ENCODE measurements at places on chromosomes 7 and 10.
A peak's percentile ranks its signal among the peaks of the same experiment; 100 is the strongest.

DNA sequence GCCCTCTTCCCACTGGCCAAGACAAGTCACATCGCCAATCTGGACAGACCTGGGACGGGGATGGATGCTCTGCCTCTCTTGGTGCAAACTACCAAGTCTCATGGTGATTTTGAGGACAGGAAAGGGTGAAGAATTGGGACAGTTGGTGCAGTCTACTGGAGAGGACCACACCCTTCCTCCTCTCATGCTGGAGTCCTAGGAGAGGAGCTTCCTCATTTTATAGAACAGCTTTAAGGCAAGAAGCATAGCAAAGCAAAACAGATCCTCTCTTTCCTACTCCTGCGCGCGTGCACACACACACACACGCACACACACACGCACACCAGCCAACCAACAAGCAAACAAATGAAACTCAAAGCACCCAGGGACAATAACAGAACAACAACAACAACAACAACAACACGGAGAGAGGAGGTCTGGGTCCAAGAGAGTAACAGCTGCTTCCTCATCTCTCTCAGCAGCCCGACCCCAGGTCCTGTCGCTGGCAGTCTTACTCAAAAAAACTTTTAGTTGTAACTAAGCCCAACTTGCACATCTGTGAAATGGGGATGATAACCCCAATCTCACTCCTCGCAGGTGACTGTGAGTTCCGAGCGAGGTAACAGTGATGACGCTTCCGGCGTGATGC, 83.4 kb downstream of the TMEM178B start:
- DNase-seq: no peak

GRCh38 chr7:26686448-26686981, 177.9 kb downstream of the SKAP2 start:
- DNase-seq: peak; percentile 47

GRCh38 chr7:94561841-94562514, 52.4 kb downstream of the CASD1 start:
- DNase-seq: peak; percentile 83

DNA sequence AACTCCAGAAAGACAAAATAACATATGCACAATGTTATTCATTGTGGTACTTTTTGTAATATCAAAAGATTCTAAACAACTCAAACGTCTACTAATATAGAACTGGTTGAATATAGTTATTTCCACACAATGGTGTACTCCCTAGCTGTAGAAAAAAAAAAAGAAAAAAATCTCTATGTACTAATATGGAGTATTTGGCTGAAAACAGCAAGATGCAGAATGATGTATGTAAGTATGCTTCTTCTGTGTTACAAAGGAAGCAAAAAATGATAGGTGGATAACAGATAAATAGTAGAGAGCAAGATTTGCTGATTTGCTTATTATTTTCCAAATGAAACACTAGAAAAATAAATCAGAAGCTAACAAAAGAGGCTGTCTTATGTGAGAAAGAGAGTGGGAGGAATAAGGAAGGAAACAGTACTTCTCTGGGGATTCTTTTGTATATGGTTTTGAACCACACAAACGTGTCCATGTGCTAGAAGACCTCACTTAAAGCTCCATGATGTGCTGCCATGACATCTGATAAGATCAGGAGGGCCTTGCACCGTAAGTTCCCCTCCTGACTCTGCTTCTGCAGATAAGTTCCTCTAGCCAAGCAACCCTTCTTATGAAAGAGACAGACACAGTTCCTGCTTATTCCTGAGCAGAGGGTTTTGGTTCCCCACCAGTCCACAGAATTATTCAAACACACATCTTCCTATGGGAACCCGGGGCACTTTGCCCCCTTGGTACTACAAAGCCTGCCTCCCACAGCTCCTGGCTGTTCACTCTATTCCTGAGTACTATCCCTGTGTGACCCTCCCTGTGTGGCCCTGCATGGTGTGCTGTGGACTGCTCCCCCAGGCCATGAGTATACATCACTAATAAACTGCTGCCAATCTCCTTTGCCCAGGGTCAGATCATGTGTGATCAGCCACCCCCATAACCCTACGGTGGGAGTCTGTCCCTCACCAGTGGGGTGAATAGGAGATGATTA, 159.1 kb downstream of the CCDC71L start:
- DNase-seq: no peak

GRCh38 chr10:80100861-80101695, 22.6 kb downstream of the TMEM254 start:
- no peak for DNase-seq

DNA sequence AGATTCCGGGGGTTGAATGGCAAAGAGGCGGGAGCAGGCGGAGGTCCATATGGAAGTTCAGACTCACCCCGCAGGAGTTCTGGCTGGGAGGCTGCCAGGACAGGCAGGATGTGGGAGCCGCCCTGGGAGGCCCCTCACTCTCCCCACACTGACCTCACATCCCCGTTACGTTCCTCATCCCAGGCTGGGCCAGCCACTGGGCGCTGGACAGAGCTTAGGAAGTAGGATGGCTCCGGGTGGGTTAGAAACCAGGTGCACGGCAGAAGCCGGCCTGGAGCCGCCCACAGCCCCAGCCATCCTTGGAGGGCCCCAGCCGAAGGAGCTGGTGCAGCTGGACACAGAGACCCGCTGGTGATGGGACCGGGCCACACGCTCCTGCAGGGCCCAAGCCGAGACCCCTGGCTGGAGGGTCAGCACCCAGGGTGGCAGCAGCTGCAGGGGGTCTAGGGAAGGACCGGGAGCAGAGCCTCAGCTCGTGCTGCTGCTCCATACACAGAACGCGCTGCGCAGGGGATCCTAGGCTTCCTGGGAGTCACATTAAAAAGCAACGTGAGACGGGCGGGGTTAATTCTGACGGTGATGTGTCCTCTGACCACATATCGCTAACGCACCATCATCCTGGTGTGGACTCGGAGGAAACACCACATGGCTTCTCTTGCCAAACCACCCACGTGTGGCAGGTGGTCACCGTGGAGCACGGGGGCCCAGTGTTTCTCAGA, 98.6 kb upstream of the DIP2C start:
- no peak for DNase-seq

DNA sequence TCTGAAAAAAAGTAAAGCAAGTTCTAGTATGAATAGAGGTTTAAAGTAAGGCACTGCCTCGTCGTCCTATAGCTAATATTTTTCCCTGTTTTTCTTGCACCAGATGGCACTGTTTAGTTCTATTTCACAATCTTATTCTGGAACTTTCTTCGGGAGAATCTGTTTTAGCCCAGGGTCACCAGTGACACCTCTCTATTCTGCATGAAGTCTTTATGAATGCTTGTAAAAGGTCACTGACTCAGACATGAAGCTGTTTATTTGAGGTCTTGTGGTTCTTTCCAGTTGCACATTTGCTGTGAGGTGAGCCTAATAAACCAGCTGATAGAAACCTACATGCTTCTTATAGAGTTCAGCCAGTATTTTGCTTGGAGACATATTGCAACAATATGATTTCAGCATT, 444.3 kb downstream of the AUTS2 start:
- DNase-seq: peak; percentile 75

- no peak for DNase-seq
Observed at GRCh38 chr7:40419806-40420205, 285.0 kb downstream of the SUGCT start.

- DNase-seq: no peak
Observed at GRCh38 chr7:128044064-128044463, 12.8 kb upstream of the LRRC4 start.

DNA sequence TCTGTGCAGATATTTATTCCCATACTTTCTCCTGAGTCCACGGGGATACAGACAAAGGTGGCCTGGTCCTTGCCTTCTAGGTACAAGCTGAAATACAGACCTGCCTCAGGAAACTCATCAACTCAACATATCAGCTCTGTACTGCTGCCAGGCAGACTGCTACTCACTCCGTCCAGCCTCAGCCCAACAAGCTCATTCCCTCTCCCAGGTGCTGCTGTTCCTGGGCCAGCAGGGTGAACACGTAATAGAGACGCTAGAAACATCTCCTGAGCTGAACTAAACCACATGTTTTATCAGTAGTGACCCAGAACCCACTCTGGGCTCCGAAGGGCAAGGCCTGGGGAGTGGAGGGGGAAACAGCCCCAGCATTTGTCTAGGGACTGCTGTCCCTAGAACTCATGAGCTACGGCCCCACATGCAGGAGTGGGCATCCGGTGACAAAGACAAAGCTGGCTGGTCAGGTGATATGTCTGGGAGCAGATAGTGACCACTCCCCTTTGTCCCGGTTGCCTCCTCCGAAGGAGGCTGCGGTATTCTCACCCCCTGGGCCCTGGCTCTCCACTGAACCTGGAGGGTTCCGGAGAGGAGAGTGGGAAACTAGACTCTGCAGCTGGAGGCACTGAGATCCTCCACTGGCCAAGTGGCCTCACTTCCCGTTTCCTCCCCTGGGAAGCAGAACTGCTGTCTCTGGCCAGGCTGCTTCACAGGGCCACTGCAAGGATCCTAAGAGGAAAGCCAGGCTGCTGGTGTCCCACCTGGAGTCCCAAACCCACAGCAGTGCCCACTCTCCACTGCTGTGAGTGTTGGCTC, 116.1 kb downstream of the FAM53B start:
- DNase-seq: no peak

GRCh38 chr7:1938788-1939433, 268.8 kb downstream of the ELFN1 start:
- DNase-seq: no peak

DNA sequence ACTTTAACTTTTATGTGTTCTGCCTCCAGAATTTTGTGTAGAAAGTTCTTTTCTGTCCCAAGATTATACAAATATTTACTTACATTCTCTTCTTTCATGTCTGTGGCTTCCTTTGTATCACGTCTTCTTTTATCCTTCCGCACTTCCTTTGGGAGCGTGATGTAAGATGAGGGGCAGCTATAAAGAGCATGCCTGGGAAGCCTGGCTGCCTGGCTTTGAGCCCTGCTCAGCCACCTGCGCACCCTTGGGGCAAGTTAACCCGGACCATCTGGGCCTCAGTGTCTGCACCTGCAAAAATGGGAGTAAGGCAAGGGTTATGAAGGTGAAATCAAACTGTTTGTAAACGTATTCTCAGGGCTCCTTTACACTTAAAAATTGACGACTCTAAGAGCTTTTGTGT, 25.2 kb downstream of the PALD1 start:
- no peak for DNase-seq

DNA sequence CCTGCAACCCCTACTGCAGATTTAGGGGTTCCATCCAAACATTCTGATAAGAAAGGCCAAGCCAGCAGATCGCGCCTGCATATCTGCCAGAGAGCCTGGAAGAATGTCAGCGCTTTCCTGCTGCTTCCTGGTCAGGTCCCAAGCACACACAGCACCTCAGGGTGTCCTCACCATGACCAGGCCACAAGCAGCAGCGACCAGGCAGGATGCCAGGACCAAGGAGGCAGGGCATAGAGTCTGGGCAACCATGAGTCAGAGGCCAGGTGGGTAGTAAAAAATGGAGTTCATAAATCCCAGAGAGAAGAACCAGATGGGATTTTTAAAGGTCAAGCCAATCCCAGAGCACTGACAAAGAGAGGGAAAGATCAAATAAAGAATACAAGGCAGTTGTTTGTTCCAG, 5.5 kb upstream of the FAM131B start:
- peak; percentile 96 for DNase-seq

GRCh38 chr7:44110719-44111635, 6.8 kb downstream of the AEBP1 start:
- DNase-seq: no peak

DNA sequence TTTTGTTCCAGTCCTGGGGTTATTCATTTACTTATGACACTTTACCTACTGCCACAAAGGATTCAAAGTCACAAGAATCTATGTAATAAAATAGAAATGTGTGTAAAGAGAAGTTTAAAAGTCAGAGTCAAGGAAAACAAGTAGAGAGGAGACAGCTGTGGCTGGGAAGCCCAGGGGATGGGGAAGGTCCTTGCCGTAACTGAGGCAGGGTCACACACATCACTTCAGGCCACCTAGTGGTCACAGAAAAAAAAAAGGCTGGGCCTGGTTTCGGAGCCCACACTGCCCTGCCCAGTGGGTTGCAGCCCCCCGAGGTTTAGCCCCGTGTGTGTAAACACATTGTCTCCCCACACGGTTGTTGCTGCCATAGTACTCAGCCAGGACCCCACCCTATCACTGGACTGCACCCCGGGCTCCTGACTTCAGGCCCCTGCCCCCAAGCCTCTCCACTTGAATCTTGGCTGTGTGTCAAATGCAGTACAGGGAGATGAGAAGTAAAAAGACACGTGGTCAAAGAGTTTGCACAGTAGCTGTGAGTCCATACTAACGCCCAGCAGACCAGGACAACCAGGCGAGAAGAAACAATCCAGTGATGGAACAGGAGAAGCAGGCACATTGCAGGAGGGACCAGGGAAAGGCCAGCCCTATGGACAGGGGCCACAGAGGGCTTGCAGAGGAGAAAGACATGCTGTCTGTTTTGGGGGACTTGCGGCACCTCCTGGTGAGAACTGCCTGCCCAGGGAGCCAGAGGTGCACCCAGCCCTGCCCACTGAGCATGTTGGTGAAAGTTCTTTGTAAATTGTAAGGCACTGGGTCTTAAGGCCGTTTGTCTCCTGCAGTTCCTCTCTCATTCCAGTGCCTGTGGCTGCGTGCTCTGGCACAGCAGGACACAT, 91.4 kb upstream of the MACROH2A2 start:
- DNase-seq: peak; percentile 15

DNA sequence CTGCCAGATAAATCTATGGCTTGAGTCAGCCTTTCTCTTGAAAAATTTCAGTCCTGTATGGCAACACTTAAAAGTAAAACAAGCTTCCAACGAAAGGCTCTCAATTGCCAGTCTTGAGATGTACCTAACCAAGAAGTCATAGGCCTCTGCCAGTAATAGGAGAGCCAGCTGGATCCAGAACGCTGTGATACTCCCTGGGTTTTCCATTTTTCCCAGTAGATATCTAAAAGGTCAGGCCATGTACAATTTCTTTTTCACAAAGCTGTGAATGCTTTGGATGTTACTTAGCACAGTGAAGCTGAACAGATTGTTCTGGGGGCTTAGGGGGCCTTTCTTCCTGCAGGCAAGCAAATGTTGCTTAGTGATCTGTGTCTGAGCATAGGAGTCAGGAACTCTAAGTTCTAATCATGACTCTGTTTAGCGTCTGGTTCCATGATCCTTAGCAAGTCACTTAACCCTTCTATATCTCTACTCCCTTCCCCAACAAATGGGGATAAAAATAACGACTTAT, 86.5 kb downstream of the ARMH3 start:
- DNase-seq: no peak

DNA sequence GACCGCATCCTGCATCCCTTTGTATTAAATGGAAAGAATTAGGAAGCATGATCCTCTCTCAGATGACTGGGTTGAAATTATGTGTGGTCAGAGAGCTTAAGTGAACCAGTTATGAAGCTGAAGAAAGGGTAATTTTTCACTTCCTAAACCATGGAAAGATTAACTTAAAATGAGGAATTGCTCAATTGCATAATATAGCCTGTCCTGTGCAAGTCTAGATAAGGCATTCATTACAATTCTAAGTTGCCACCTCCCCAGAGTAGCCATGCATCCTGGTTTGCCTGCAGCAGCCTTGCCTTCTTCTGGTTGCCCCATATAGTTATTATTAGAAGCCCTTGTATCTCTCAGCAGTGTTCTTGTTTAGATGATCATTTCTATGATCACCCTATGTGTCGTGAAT, 45.3 kb downstream of the STARD3NL start:
- DNase-seq: no peak

GRCh38 chr7:6139189-6139996, 108.2 kb downstream of the ANKRD61 start:
- no peak for DNase-seq

- DNase-seq: no peak
Observed at GRCh38 chr10:70698211-70698610, 25.9 kb downstream of the ADAMTS14 start.

All from M059J (cell line).